ENCODE measurements at places on chromosomes 3 and 15.

- no peak for DNase-seq
These were observed 7.6 kb upstream of the KLF15 start for GRCh38 chr3:126364731-126365301.

DNA sequence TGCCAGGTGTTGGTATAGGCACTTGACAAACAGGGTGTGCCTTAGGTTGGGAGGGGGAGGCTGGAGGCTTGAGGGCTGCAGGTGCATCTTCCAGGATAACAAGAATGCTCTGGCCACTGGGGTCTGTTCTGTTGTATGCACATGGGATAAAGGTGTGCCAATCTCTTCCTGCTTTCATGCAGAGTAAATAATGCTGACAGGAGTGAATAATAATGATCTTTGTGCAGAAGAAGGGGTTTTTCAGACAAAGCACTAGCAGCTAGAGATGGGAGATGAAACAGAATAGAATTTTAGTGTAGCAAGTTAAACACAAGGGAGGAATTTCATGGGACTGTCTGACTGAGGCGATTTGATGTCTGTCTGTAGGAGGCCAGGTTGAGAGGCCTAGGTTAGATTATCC is 1.9 kb upstream of the ROPN1 start:
- no peak for DNase-seq

- DNase-seq: no peak
These were observed 698.7 kb downstream of the NTRK3 start for GRCh38 chr15:87557881-87558280.

DNA sequence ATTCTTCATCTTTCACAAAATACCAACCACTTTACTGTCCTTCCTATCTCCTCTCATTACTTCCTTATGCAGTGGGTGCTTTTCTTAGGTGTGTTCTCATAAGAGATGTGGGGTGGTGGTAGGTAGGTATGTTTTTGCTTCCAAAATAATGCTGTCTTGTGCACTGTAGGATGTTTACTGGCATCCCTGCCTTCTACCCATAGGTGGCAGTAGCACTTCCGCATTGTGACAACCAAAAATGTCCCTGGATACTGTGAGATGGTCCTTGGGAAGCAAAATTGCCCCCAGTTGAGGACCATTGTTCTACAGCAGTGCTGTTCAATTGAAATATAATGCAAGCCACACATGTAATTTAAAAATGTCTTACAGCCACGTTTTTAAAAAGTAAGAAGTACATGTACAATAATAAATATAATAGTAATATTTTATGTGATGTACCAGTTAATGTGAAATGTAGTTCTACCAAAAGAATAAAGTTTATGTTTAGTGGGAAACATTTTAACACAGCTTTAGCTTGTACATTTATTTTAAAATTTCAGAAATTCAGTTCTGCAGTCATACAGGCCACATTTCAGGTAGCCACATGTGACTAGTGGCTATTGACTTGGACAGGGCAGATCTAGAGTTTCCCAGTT is 75.2 kb downstream of the NEO1 start:
- DNase-seq: no peak

DNA sequence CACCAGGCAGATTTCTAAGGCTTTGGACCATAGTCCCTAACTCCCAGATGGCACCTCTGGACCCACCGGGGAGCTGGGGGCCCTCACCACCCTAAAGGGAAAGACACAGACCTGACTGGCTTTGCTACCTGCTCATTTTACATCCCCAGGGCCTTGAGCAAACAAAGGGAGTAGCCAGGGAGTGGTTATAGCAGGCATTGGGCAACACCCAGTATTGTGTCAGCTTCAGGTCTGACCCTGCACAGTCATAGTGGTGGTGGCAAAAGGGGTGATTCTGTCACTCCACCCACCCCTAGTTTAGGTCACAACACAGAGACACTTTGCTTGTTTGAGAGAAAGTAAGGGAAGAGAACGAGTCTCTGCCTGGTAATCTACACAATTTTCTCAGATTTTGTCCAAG is 352.5 kb downstream of the DIPK2A start:
- no peak for DNase-seq

DNA sequence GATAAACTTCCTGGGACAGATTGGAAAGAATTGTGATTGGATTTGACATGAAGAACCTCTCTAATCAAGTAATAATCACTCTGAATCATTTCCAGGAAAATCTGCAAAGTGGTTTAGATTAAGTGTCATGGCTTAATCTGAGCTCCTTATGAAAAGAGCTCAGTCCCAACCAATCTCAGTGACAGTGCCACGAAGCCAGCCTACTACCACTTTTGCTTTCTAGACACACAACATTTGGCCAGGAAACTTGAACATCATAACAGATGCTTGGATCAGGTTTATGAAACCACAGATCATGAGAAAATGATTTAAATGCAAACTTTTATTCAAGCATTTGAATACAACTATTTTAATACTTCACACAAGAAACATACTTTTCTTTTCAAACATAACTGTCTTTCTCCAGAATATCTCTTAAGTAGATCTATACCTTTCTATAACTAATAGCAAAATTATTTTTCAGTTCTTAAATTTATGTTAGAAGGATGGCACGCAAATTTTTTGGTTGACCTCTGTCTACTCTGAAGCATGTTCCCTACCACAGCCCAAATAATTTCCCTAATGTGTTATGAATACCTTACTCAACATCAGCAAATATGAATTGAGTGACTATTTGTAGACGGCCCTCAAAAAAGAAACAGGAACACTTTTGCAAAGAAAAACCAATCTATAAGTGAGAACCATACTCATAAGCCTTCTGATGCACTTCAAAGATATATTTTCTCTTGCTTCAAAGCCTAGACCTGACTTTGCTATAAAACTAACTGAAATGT is 495.0 kb upstream of the ZNF385D start:
- DNase-seq: no peak

GRCh38 chr15:63070681-63071129 is 28.2 kb downstream of the TPM1 start:
- DNase-seq: no peak

DNA sequence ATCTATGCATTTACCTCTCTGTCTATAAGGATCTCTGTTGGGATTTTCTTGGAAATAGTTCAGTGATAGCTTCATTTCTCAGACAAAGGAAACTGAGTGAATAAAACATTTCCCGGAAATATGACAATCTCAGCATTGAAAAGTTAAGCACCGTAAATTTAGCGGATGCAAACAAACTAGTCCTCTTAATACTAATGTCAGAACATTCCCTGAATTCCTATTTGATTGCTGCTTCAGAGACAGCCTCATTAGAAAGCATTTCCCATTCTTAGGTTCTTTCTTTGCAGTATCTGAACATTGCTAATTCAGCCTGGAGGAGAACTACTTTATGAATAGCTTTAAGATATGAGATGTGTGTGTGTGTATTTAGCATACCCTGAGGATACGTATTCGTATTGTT is 101.3 kb downstream of the NR2F2 start:
- no peak for DNase-seq

- no peak for DNase-seq
These were observed at the start of gene GATA2 for GRCh38 chr3:128492671-128493569. TSS of gene GATA2 (minus strand) at chr3:128493201. CDS start at chr3:128487031, 6,170 bp downstream.
